ENCODE measurements at places on chromosomes 2 and 18. TPM values are rescaled to one million over a fixed set of nuclear protein-coding genes. Genes with fewer than 3 reads are reported as not detected.
A peak's percentile ranks its signal among the peaks of the same experiment; 100 is the strongest.

DNA sequence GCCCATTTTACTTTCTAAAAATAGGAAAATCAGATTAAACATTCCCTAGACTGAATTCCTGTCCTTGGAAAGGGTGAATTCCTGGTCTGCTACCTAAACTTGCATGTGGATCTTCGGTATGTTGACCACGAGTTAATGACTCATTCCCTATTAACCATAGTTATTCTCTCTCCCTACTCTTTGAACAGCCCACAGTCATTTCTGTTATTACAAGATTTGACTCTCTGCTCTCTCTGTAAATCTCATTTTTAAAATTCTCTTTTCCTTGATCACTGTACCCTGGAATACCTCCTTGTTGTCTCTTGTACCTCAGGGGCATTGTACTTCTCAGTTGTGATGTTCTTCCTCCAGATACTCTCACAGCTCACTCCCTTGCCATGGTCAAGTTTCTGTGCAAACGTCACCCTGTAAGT lies 92.0 kb upstream of the GULP1 start:
- no peak overlapping the region for H3K27ac ChIP-seq
- no peaks in the 10 kb centered on the region for H3K4me1 ChIP-seq
- no peaks in the 10 kb centered on the region for H3K36me3 ChIP-seq
- no peak overlapping the region for H3K4me3 ChIP-seq

DNA sequence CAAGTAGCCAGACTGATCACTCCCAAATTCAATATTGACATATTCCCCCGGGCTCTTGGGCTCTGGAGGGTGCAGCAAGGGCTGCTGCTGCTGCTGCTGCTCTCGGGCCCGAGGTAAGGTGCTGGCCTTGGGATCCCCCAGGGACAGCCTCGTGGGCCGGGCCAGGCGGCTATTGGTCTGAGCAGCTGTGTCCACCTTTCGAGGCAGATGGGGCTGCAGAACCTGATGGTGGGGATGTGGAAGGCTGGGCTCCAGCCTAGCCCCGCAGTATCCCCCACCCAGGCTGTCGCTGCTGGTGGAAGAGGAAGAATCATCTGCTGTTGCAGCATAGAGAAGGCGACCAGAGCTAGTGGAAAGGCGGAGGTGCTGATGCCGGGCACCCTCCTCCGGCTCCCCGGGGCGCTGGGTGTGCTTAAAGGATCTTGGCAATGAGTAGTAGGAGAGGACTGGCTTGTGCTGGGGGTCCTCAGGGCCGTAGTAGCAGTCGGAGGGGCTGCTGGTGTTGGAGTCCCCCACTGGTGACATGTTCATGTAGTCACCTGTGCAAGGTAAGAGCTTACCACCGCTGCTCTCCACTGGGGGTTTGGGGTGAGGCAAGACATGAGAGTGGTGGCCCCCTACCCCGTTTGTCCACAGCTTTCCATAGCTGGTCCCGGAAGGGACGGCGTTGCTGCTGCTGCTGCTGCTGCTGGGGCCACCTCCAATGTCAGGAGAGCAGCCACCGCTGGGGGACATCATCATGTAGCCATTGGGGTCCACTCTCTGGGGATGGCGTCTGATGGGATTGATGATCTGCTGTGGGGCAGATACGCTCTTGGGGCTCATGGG lies 3.4 kb downstream of the IRS1 start:
- peak overlapping the region; percentile 60 for H3K4me3 ChIP-seq
- no peak for DNase-seq
- no peaks in the 10 kb centered on the region for H3K36me3 ChIP-seq
- peak overlapping the region; percentile 93 for H3K27ac ChIP-seq
- H3K4me1 ChIP-seq = no peaks in the 10 kb centered on the region

DNA sequence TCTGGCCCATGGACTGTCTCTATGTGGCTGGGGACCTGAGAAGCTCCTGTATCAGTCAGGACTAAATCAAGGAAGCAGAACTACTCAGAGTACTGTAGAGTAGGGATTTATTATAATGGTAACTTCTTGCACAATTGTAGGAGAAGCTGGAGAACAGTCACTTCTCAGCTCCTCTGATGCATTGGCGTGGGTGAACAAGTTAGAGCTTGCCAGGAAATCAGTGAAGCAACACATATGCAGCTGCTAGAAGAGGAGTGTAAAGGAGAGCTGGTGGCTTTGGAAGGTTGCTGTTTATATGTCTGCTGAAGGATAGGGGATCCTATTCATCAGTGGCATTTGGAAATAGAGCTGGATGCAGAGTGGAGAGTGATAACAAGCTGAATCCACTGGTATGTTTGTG lies 215.5 kb upstream of the CWC22 start:
- peak; percentile 10 for DNase-seq
- H3K4me3 ChIP-seq = no peak overlapping the region
- no peaks in the 10 kb centered on the region for H3K36me3 ChIP-seq
- H3K27me3 ChIP-seq = no peaks in the 10 kb centered on the region
- H3K27ac ChIP-seq = no peak overlapping the region

- no peak overlapping the region for H3K27ac ChIP-seq
- no peaks in the 10 kb centered on the region for H3K4me1 ChIP-seq
- DNase-seq = peak; percentile 14
- H3K4me3 ChIP-seq = no peak overlapping the region
Measured at GRCh38 chr2:8003462-8004075, 678.3 kb upstream of the ID2 start.

- H3K27me3 ChIP-seq = no peaks in the 10 kb centered on the region
- no peak for DNase-seq
- H3K36me3 ChIP-seq = no peaks in the 10 kb centered on the region
- H3K4me1 ChIP-seq = no peaks in the 10 kb centered on the region
- no peak overlapping the region for H3K27ac ChIP-seq
- H3K4me3 ChIP-seq = no peak overlapping the region
Measured at GRCh38 chr2:96391153-96391827, 55.7 kb downstream of the NCAPH start.

DNA sequence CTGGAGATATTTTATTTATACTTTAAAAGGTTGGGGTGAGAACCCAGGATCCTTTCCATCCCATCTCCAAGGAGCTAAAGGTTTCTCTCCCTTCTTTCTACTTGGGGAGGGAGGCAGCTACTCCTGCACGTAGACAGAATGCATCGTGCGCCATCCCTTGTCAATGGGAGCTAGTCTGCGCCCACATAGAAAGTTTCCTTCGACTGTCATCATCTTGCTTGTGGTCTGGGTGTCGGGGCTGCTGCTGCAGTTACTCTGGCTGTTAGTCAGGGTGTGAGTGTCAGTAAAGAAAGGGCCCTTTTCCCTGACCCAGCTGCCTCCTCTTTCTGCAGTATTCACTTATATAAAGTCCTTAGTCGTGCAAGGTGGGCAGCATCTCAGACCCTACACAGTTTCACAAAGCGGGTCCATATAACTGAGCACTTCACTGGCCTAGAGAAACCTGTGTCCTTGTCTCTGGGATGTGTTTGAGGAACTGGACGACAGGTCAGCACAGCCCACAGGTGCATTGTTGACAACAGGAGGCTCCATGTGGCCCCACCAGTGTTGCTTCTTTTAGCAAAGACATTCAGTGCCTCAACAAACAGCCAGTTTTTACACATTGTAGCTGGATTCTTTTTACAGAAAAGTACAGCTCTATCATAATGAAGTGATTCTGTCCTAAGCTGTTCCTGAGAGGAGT lies 22.4 kb downstream of the NPAS2 start:
- no peaks in the 10 kb centered on the region for H3K4me1 ChIP-seq
- H3K27me3 ChIP-seq = no peaks in the 10 kb centered on the region
- no peak for DNase-seq
- no peak overlapping the region for H3K4me3 ChIP-seq

GRCh38 chr18:79384151-79384807 lies 11.5 kb upstream of the NFATC1 start:
- no peak for DNase-seq
- no peaks in the 10 kb centered on the region for H3K4me1 ChIP-seq
- no peak overlapping the region for H3K27ac ChIP-seq
- no peaks in the 10 kb centered on the region for H3K27me3 ChIP-seq
- no peaks in the 10 kb centered on the region for H3K36me3 ChIP-seq

- no peak overlapping the region for H3K27ac ChIP-seq
- no peaks in the 10 kb centered on the region for H3K36me3 ChIP-seq
- no peaks in the 10 kb centered on the region for H3K4me1 ChIP-seq
- no peak overlapping the region for H3K4me3 ChIP-seq
Measured at GRCh38 chr2:173669271-173669853, 295.8 kb downstream of the SP3 start.

DNA sequence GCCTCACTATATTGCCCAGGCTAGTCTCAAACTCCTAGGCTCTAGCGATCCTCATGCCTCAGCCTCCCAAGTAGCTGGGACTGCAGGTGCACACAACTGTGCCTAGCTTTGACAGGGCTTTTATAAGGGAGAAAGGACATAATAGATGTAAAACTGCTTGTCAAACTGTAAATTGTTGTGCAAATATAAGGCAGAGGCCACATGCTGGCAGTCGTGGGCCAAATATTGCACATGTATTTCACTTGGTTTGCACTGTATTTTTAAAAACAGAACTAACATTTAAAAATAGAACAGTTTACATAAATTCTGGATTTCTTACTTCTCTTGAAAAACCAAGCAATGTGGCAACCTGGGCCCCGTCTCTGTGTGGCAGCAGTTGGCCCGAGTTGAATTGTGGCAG lies 31.2 kb upstream of the MYO3B start:
- H3K4me1 ChIP-seq = no peaks in the 10 kb centered on the region
- no peak overlapping the region for H3K4me3 ChIP-seq
- no peaks in the 10 kb centered on the region for H3K27me3 ChIP-seq
- no peak overlapping the region for H3K27ac ChIP-seq

DNA sequence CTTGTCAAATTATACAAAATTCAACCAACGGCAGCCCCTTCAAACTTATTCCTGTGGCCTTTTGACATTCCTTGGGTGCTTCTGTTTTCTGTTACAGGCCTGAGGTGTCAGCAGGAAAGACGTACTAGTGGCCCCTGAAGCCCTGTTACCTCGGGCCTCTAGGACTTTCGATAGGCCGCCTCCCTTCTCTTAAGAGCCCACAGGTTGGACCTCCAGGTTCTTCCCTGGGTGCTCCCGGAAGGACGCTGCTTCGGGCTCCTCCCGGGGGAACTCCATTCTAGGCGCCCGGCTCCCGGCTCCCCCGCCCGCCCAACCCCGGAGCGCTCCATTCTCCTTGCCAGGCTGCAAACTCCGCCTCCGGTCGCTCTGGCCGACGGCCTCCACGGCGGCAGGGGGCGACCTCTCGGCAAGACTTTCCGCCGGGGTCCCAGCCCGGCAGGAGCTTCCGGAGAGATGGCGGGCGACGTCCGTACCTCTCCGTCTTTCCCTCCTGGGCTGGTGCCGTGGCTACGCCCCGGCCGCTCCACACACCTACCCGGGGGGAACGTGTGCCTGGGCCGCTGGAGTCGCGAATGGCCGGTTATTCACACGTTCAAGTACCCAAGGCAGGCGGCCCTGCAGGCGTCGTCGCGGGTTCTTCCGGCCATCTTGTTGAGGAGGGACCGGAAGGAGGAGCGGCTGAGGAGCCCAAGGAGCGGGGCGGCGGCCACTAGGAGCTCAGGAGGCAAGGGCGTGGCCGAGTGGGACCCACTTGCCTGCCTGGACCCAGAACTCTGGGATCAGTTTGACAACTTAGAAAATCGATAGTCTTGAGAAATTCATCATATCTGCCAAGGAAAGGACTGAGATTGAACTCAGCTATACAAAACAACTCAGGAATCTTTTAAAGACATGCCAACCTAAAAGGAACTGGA lies 27.5 kb downstream of the BOLA3 start:
- H3K27me3 ChIP-seq = no peaks in the 10 kb centered on the region
- H3K36me3 ChIP-seq = no peaks in the 10 kb centered on the region
- H3K4me1 ChIP-seq = no peaks in the 10 kb centered on the region
- peak overlapping the region; percentile 77 for H3K4me3 ChIP-seq
- DNase-seq = peak; percentile 72
- H3K27ac ChIP-seq = peak overlapping the region; percentile 89

DNA sequence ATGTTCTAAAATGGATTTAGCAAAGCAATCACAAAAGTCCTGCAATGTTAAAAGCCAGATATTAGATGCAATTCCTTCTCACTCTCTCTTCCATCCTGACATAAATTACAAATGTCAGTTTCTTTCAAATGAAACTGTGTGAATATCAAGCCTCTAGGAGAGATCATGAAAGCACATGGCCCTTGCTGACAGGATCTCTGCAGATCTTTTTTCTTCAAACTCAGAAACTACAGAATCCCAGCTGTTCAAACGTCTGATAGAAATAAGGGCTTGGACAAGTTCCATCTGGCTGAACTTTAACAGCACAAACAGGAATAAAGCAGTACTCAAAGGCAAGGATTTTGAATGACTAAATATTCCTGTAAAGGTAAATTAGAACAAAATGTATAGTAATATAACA lies 47.6 kb downstream of the PDE1A start:
- no peak overlapping the region for H3K27ac ChIP-seq
- no peaks in the 10 kb centered on the region for H3K36me3 ChIP-seq
- DNase-seq = no peak
- H3K27me3 ChIP-seq = no peaks in the 10 kb centered on the region
- H3K4me3 ChIP-seq = no peak overlapping the region

The GMPPA gene
- 41.2 TPM for total RNA-seq

The NOSTRIN gene
- total RNA-seq = 56.1 TPM
